ENCODE measurements at places on chromosomes 12 and 14.

- DNase-seq: no peak
Observed at GRCh38 chr12:111635524-111635923, 36.4 kb upstream of the ATXN2 start.

- peak; percentile 67 for DNase-seq
Observed at GRCh38 chr14:44846232-44846824, 115.4 kb downstream of the KLHL28 start.

DNA sequence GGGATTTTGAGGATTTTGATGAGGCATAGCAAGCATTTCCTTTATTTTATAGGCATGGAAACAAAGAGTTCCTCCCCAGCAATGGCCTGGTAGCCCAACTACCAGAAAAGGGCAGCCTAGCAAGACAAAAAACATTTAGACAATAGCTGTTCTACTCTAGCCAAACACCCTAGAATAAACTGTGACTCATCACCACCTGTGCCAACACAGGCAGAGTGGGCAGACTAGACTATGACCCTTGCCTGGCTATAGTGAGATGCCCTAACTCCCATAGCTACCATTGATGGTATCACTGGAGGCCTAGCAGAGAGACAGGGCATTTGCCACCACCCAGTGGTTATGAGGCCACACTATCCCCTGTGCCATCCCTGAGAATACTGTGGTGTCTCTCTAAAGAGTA, 15.5 kb upstream of the CCER1 start:
- peak; percentile 36 for DNase-seq

DNA sequence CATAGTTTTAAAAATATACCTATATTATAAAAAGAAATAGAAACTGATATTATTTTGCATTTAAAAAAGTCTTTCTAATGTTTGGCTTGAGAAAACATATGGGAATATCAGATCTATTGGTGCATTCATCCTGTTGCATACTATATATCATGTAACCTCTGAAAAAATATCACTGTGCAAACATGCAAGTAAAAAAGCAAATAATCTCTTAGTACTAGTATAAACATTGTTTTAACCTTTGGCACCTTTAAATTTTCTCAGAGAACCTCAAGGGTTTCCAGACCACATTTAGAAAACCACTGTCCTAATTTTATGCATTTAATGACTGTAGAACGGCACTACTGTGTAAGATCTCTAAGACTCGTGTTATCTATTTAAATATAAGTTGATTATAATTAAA, 416.8 kb downstream of the LRFN5 start:
- DNase-seq: no peak

- peak; percentile 82 for DNase-seq
Observed at GRCh38 chr12:127677537-127678131, 589.3 kb upstream of the TMEM132C start.

Data from cardiac fibroblast (primary cell).